ENCODE measurements at places on chromosomes 2 and 18.

DNA sequence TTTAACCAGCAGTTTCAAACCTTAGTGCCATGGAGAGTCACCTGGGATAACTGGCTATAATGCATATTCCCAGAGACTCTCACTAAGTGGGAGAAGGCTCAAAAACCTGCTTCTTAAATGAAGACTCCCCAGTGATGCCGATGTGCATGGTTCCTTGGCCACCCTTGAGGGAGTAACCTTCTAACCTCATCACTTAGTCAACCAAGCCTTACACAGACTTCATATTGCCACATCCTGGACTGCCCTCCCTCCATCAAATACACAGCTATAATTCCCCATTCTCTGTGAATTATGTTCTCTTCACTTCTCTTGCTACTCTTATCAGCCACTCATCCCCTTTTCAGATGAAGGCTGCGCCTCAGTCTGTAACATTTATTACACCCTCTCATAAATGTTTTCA lies 462.9 kb upstream of the RGPD4 start:
- DNase-seq, result no peak

DNA sequence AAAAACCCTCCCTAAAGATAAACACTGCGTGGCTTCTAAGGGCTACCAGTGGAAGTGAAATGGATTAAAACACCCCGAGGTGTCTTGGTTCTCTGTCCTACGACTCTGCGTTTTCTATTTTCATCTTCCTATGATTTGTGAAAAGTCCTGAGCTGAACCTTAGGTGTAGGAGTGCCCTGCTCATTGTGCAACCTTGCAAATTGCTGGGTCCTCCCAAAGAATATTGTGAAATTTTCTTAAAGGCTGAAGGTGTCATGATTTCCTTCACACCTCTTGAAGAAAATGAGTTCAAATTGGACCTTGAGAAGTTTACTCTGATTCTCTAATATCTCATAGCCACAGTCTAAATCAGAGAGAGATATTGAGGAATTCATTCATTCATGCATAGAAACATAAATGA lies 1.8 kb upstream of the SLC19A3 start:
- no peak for DNase-seq

DNA sequence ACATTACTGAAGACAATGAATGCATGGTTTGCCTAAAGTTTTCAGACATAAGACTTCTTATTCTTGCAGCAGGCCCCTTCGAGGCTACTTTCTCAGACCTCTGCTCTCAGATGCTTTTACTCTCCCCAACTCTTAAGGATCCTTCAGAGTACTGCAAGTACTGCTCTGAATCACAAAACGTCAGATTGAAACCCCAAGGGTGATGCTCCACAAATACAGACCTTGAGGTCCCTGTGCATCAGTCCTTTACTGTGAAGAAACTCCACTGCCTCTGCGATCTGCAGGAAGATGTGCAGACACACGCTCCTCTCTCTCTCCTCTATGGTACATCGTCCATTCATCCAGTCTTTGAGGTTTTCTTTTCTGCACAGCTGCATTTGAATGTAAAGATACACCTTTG lies 52.8 kb downstream of the EIF2AK3 start:
- DNase-seq, result no peak

- no peak for DNase-seq
These were observed 73.6 kb downstream of the DPP4 start for GRCh38 chr2:162000431-162000830.

DNA sequence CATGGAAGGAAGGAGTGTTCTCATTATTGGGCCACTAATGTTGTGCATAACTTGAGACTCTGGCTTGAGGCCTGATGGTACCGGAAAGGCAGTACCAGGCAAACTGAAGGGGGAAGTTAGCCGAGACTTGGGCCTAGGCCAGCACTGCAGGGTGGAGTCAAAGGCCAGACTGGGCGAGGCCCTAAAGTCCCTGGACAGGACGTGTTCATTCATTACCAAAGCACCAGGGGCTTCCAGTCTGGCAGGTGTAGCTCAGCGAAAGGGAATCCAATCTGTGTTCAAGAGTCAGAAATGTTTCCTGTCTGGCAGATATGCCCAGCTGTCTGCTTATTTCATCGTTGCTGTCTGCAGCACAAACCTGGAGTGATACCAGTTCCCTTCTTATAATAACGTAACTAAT lies 4.7 kb upstream of the ITSN2 start:
- DNase-seq, result no peak

DNA sequence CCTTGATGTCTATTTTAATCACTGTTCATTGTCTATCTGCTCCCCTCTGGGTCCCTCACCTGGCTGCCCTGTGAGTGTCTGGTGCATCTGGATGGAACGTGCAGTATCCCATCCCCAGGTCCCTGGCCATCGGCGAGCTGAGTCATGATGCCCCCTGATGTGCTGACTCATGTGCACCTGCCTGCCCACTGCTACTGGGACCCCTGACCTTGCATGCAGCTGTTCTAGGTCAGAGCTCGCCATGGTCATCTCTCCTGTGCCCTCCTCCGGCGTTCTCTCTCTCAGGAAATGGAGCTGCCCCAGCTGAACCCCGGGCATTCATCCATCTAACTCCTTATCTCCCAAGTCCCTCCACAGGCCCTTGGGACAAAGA lies 516.2 kb upstream of the HS6ST1 start:
- no peak for DNase-seq

GRCh38 chr18:61360404-61361383 lies 27.5 kb downstream of the CDH20 start:
- no peak for DNase-seq

- DNase-seq, result no peak
These were observed 7.6 kb downstream of the FN1 start for GRCh38 chr2:215428060-215428910.

- DNase-seq, result no peak
These were observed 173.1 kb downstream of the FTCDNL1 start for GRCh38 chr2:199677881-199678280.

GRCh38 chr2:206361407-206362045 lies 81.8 kb upstream of the ADAM23 start:
- DNase-seq, result no peak

GRCh38 chr2:17299891-17300540 lies 218.2 kb downstream of the RAD51AP2 start:
- DNase-seq, result no peak

DNA sequence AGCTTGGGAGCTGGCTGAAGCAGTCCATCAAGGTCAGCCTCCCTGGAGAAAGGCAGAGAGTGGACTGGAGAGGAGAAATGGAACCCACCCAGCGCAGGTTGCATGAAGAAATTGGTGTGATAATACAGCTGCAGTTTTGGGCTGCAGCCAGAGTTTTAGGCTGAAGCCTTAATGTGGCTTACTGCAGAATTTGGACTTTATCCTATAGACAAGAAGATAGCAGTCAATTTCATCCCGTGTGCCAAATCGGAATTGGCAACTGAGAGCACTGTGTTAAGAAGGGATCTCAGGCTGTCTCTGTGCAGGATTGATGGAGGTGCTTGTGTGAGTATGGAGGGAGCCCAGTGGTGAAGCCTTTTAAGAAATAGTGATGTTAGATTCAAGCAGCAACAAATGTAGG lies 7.5 kb downstream of the SGPP2 start:
- no peak for DNase-seq

DNA sequence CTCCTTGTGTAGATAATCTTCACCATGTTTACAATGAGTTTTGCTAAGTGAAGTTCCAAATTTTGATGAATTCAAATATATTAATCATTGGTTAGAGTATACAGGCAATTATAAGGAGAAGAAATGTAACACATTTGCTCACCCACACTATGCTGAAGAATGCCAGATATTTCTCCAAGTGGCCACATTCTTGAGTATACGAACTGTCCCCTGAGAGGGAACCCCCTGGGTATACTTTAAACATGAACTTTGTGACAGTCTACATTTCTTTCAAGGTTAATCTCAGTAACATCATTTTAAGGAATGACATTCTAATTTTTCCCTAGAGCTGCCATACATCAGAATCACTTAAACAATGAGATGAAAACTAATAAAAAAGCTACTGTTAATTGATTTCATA lies 39.8 kb upstream of the CDKL4 start:
- no peak for DNase-seq

DNA sequence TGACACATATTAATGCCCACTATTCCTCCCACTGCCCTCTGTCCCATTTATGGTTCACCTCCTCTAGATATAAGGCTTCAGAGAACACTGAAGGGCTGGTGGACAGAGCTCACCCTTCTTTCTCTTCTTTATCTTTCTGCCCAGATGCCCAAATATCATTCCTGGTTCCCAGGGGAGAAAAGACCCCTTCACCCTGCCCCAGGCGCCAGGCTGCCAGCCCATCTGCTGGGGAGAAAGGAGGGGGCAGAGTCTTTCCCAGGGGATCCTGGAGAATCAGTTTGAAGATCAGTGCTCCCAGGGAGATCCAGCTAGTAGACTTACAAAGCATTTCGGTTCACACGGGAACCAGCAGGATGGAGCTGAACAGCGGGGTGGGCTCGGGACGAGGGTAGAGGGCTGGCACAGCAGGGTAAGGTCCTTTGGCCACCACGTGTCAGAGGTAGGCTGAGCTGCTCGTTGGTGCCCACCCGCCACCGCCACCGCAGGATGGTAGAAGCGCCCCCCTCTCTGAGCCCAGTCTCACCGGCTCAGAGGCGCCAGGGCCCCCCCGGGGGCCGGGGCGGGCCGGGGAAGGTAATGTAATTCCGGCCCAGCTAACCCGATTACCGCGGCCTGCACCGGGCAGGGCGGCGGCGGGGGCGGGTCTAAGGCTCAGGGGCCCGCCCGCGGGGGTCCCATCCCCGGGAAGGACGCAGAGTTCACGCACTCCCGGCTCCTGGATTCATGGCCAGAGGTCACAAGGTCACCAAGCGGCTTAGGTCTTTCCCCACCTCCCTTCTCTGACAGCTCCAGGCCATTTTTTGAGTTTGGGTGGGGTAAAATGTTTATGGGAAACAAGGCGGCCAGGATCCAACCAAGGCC lies 1.3 kb upstream of the TLX2 start:
- DNase-seq, result no peak

GRCh38 chr2:149018981-149019380 lies 19.5 kb upstream of the LYPD6B start:
- no peak for DNase-seq

DNA sequence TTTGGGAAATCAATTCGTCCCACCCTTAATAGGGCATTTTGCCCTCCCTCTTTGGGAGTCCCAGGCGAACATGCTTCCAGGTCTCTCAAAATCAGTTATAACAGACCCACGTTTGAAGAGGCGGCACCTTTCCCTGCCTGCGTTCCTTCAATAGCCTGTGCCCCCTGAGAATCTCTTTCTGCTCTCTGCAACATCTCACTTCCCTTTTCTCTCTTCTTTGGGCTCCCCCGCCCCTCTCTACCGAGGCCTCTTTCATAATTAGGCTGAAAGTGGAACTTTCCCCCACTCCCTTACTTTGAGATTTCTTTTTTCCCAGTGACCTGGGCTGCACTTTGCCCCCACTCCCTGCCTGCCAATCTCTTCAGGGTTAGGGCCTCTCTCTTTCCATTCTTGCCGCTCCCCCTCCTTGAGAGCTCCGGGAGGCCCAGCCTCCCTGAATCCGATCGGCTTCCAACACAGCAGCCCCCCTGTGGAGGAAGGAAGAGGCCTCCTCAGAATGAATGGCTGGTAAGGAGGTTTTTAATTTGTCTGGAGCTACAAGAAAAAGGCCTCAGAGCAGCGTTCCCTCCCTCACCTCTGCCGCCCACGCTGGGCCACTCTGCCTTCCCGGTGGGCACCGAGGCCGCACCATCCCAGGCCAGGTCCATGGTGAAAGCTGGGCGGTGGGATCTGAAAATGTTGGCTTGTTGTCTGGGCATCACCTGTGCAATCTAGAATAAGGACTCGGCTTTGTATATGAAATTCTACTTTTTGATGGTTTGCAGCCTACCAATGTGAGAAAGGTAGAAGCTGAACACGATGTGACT lies 162.6 kb upstream of the SIX3 start:
- no peak for DNase-seq

- DNase-seq, result no peak
These were observed 132.2 kb downstream of the CCDC85A start for GRCh38 chr2:56316011-56316410.

- DNase-seq, result no peak
These were observed 30.0 kb upstream of the IGFBP2 start for GRCh38 chr2:216603010-216603883.

DNA sequence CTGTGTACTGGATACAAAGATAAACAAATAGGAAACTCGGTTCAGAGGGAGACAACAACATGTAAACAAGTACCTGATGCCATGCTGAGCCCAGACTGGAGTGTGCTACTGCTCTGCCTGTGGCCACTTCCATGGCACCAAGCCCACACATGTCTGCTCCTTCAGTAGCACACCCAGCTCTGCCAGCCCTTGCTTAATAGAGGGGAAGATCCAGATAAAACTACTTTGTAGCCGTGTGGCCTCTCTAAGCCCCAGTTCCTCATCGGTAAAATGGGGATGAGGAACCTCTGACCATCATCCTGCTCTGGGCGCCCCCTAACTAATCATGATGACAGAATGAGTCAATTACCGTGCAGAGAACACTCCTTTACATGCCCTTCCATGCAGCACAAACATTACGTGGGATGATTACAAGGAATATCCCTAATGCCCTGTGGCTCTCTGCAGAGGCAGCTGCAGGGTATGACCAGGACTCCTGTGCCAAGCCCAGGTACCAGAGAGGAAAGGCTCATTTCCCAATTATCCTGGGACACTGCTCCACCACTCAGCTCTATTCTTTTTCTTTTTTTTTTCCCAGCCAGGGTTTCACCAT lies 34.9 kb downstream of the DNMT3A start:
- DNase-seq, result no peak

DNA sequence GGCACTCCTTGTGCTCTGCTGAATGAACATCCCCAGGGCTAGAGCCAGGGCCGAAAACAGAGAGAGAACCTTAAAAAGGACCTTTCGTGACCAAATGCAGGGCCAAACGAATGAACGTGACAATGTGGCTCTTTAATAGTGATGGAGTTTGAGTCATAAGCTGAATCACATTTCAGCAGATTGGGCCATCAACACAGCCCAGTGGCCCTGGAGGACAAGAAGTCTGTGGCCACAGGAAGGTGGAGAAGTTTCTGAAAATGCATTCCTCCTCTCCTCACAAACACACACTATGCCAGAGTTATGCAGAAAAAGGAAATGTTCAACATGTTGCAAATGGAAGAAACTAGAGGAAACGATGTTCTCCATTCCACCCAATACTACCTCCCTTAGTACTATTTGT lies 415.8 kb downstream of the HRH4 start:
- DNase-seq, result no peak

GRCh38 chr2:61938511-61938910 lies 33.0 kb downstream of the COMMD1 start:
- no peak for DNase-seq

GRCh38 chr2:238143239-238143951 lies 4.9 kb downstream of the KLHL30 start:
- no peak for DNase-seq

GRCh38 chr18:13353084-13353823 lies 134.7 kb downstream of the LDLRAD4 start:
- DNase-seq, result no peak

DNA sequence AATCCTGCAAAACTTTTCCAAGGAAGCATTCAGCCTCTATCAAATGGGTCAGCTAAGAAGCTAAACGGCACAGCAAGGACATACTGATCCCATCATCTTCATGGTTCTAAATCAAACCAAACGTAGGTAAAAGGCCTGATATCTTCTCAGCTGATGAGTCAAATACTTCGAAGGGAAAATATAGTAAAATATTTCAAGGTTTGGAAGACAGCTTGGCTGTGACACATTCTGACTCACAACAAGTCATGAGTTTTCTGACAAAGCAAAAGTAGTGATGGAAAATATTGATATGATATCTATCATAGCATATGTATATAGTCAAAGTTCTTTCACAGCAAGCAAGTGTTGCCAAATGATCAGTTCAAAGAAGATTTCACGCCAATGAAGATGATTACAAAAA lies 31.5 kb downstream of the DOCK10 start:
- DNase-seq, result no peak

All from NCI-H526 treated with DMSO at 0.1 percent for 48 hours (cell line).